Sigmoid colon (tissue), 7 donors: ENCODE measurements at places on chromosomes 13 and 19. TPM values are rescaled to one million over a fixed set of nuclear protein-coding genes. Genes with fewer than 3 reads are reported as not detected.

- peak; percentile 82 for DNase-seq
Measured at GRCh38 chr19:4139614-4140236, 13.7 kb upstream of the CREB3L3 start.

GRCh38 chr13:78742659-78743058, 83.7 kb upstream of the OBI1 start:
- no peak for DNase-seq

GRCh38 chr13:31963631-31964030, 67.9 kb upstream of the FRY start:
- no peak for DNase-seq

DNA sequence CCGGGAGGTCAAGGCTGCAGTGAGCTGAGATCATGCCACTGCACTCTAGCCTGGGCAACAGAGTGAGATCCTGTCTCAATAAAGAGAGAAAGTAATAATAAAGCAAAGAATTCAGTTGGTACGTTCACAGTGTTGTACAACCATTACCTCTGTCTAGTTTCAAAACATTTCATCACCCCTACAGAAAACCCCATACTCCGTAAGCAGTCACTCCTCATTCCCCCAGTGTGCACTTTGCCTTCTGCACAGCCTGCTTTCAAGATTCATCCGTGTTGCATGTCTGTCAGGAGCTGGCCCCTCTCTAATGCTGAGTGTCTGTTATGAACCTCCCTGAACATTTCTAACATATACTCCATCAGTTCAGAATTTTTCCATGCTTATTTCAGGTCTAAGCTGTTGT, 9.4 kb downstream of the POLD1 start:
- DNase-seq = no peak

DNA sequence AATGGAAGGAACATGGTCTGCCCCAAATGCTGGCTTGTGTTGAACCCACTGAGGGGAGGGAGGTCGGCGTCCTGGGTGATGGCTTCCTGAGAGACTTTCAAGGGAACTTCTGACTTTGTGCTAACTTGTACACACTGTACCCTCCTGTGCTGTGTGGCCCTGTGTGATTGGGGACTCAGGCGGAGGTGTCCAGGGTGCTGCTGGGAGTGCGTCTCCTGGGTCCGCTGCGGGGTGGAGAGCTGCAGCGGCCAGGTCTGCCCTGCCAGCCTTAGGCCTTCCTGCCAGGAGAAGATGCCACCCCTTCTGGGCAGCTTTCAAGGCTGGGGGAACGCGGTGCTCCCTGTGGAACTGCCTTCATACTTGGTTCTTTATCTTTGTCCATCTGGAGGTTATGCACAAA, 170.1 kb downstream of the URI1 start:
- DNase-seq = no peak

- no peak for DNase-seq
Measured at GRCh38 chr13:22893777-22894176, 287.0 kb upstream of the SGCG start.

- DNase-seq = no peak
Measured at GRCh38 chr19:17931532-17932191, 1.2 kb upstream of the CCDC124 start.

DNA sequence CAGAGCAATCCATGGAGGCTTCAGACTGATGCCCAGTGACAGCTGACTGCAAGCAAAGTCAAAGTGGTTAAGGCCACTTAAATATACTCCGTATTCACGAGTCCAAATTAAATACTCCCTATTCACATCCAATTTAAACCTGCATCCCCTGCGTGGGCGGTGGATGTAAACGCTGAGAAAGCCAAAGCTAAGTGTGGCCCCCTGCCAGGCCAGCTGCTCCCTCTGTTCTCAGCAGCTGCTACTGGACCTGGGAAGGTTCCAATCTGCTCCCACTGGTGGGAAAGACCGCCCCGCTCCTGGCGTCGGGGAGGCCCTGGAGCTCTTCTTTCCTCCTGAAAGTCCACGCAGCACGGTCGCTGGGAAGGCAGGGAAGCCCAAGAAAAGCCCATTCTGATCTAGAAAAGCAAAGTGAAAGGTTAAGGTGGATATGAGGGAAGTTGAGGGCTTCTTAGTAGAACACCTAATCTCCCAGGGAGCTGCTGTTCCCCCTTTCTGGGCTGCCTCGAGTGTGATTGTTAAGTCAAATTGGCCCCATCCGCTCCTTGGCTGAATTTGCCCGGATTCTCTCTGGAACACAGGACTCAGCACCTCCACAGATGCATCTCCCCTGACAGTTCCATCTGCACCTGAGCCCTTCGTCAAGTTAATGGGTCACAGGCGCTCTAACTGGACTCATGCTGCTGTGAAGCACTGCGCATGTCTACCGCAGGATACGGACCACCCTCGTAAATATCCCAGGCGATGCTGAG, 205.5 kb downstream of the USP12 start:
- peak; percentile 84 for DNase-seq

DNA sequence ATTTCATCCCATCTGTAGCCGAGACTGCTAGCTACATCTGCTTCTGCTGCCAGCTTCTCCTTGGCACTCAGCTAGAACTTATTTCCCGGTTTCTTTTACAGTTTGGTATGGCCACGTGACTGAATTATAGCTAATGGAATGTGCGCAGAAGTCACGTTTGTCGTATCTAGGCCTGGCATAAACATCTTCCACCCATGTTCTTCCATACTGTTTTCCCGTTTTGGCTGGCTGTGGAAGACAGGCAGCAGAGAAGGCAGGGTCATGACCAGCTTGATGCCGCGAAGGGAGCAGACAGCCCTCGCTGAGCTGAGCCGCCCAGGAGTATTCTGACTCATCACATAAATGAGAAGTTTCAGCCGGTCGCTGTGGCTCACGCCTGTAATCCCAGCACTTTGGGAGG, 186.7 kb downstream of the RFC3 start:
- DNase-seq = no peak

- no peak for DNase-seq
Measured at GRCh38 chr13:37476874-37477273, 121.7 kb downstream of the POSTN start.

DNA sequence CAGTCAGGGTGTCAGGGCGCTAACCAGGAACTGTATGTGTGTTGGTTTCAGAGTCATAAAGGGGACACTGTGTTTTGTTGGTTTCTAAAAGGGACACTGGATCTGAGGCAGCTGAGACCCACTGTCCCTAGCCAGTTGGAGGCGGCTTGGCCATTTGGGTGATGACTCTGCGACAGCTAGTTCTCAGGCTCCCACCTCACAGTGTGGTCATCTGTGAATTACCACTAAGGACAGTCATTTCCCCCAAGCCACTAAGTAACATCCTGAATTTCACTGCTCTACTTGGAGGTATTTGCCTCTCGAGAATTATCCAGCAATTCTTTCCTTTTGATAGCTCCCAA, 51.5 kb downstream of the EPS15L1 start:
- DNase-seq = no peak

DNA sequence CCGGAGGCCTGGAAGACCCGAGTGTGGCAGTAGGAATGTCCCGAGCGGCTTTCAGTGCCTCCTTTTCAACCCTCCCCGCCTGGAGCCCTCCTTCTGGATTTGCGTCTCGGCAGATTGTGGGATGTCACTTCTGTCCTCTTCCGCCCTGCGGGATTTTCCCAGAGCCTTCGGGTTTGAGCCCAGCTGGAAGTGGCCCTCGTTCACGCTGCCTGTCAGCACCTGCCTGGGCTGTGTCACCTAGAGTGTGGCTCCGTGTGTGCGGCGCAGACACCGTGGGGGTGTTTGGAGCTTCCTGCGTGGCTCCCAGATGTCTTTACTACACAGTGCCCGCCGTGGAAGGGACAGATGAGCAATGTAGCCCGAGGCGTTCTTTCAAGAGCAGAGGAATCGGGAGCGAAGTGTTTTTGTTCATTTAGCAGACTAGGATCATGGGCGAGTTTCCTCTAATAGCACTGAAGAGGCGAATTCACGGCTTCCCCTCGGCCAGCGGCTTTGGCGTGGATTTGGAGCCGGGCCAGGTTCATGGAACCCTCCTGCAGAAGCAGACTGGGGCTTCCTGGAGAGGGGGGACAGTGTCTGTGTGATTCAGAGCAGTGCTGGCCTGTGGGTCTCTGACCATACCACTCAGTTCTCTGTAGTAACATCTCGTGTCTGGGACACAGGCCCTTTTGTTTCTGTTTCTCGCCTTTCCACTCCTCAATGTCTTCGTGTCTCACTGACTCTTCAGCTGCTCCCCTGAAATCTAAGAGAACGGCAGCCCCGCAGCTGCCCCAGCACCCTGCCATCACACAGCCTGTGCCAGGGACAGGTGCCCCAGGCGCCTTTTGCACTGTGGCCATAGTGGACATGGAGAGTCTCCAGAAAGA, 68.0 kb downstream of the KDM4B start:
- peak; percentile 84 for DNase-seq

GRCh38 chr13:93794197-93794885, 567.7 kb downstream of the GPC6 start:
- DNase-seq = no peak

DNA sequence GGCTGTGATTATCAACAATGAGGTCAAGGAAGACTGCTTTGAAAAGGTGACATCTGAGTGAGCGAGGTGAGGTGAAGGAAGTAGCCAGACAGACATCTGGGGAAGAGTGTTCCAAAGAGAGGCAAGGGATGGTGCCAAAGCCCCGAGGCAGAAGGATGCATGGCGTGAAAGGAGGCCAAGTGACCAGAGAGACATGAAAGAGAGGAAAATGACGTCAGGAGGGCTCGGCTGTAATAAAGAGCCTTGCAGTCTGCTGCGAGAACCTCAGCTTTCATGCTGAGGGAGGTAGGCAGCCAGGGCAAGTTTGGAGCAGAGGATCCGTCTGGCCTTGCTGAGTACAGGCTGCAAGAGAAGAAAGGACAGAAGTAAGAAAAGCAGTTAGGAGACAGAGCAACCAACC, 50.8 kb downstream of the FOXO1 start:
- no peak for DNase-seq

- DNase-seq = peak; percentile 85
Measured at GRCh38 chr13:22915442-22916082, 265.2 kb upstream of the SGCG start.

DNA sequence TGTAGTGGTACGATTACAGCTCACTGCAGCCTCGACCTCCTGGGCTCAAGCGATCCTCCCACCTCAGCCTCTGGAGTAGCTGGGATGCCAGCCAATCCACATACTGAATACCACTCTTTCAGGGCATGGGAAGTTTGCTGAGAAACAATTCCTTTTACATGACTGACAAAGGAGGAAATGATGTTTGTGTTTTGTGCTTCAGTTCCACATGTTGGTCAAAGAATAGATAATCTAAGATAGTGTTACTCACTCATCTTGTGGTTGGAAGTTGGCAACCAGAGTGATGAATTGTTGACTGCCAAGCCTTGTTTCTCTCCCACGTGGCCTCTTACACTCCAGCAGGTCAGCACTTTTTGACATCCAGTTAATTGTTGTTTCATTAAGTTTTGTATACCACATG, 7.6 kb downstream of the MBD3L2B start:
- DNase-seq = no peak

DNA sequence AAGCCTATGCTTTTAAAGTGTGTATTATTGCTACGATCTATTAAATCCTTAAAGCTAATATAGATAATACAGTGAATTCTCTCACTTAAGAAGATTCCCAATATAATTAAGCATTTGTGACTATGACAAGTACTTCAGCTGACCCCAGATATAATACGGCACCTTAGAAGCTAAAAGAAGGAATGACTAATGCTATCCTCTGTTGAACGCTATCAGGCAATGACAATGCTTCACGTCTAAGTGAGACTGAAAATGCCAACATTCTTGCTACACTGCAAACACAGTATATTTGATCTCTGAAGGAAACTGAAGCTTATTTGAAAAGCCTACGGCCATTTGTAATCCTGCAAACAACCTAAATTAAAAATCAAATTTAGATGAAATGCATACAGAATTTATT, 19.7 kb downstream of the VWA8 start:
- DNase-seq = no peak

GRCh38 chr13:102400675-102401145, 1.1 kb downstream of the FGF14 start:
- DNase-seq = no peak

DNA sequence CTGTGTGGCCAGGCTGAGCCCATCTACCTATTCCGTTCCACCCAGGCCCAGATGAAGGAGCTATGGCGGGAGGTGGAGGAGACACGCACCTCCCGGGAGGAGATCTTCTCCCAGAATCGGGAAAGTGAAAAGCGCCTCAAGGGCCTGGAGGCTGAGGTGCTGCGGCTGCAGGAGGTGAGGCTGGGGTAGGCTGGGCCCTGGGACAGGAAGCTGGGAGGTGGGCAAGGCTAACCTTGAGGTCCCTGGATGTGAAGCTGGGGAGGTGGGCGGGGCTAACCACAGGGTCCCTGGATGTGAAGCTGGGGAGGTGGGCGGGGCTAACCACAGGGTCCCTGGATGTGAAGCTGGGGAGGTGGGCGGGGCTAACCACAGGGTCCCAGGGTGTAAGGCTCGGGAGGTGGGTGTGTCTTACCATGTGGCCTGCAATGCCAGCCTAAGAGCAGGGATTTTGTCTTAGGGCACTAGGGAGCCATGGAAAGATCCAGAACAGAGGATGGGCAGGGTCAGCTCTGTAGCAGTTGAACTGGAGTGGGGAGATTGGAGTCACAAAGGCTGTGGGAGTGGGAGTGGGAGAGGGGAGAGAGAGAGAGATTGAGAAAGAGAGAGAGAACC, 36.9 kb downstream of the KCNC3 start:
- DNase-seq = no peak

- DNase-seq = peak; percentile 83
Measured at GRCh38 chr13:98507282-98507797, 69.6 kb downstream of the STK24 start.

DNA sequence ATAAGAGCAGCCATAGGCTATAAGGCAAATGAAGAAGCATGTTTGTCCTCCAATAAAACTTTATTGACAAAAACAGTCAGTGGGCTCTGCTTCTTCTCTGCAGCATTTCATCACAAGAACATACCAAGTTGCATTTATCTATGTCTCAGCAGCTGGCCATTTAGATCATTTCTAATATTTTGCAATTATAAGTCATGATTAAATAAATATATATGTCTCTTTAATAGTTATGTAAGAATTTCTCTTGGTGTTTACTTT, 153.5 kb downstream of the RFC3 start:
- DNase-seq = no peak

- no peak for DNase-seq
Measured at GRCh38 chr13:65260946-65261891, 1968.9 kb downstream of the PCDH9 start.

GRCh38 chr19:33459222-33460090, 62.1 kb downstream of the PEPD start:
- DNase-seq = peak; percentile 51

DNA sequence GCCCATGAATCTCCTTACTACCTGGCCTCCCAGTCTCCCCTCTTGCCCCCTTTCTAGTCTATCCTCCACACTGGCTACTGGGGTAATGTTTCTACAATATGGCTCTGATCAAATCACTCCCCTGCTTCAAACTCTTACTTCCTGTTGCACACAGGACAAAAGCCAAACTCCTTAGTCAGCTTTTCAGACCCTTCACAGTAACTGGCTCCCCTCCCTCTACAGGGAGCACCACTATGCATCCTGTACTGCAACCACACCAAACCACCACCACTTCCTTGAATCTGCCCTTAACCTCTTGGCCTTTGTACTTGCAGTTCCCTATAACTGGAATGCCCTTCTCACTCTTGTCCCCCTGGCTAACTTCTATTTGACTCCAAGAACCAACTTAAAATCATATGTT, 32.2 kb downstream of the DEDD2 start:
- no peak for DNase-seq

The EFNB2 gene
- 13.4 TPM for polyA plus RNA-seq

The MAN2B1 gene
- 26.4 TPM for polyA plus RNA-seq

The COL4A1 gene
- polyA plus RNA-seq = 10.8 TPM

The LIG1 gene
- 11.4 TPM for polyA plus RNA-seq

The CGB5 gene
- not detected for polyA plus RNA-seq

The TSKS gene
- polyA plus RNA-seq = not detected

The LIG4 gene
- 7.4 TPM for polyA plus RNA-seq

The DIAPH3 gene
- polyA plus RNA-seq = 3.8 TPM

The CCL25 gene
- 0.17 TPM for polyA plus RNA-seq

The C19orf25 gene
- 51.5 TPM for polyA plus RNA-seq

The SMIM24 gene
- 30.3 TPM for polyA plus RNA-seq
